Memory B cell (primary cell): ENCODE measurements at places on chromosomes 11 and 22.

DNA sequence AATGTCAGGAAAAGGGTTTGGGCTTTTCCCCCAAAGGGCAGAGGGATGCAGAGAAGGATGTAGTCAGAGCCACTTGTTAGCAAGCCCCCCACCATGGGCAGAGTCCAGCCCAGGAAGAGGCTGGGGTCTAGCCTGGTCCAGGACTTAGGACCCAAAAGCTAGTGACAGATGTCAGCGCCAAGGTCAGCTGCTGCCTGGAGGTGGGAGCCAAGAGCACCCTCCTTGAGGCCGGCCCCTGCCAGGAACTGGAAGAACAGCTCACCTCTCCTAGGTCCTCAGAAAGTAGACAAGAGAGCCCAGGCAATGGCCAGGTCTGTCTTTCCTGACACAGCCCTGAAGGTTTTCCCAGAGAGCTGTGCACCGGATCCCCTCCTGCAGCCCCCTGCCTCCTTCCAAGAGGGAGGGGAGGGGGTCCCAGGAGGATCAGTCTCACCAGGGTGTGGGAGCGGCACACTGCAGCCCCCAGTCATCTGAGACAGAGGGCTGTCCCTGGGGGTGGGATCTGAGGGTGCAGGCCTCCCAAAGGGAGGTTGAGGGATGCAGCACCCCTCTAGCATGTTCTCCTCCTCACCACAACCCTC lies 14.6 kb upstream of the ARHGEF17 start:
- no peak for DNase-seq

GRCh38 chr11:19460718-19461405 lies 220.1 kb upstream of the E2F8 start:
- no peak for DNase-seq

DNA sequence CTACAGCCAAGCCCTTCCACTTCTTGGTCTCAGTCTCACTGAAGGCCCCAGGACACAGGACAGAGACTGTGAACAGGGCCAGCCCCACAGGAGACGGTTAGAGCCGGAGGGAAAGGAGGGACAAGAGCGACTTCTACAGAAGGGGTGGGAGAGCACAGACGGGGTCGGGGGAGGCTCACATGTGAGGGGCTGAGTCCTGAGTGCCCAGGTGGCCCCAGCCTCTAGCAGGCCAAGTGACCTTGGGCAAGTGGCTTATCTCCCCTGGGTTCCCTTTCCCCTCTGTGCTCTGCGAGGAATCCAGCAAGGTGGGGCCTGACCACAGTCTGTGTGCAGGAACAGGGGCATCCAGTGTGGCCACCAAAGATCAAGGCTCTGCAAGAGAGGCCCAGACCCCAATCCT lies 102.6 kb upstream of the LMO1 start:
- DNase-seq, result no peak

- DNase-seq, result no peak
Measured at GRCh38 chr22:38107692-38108515, 2.6 kb downstream of the BAIAP2L2 start.

- no peak for DNase-seq
Measured at GRCh38 chr22:50715250-50715649, 22.8 kb upstream of the ACR start.

DNA sequence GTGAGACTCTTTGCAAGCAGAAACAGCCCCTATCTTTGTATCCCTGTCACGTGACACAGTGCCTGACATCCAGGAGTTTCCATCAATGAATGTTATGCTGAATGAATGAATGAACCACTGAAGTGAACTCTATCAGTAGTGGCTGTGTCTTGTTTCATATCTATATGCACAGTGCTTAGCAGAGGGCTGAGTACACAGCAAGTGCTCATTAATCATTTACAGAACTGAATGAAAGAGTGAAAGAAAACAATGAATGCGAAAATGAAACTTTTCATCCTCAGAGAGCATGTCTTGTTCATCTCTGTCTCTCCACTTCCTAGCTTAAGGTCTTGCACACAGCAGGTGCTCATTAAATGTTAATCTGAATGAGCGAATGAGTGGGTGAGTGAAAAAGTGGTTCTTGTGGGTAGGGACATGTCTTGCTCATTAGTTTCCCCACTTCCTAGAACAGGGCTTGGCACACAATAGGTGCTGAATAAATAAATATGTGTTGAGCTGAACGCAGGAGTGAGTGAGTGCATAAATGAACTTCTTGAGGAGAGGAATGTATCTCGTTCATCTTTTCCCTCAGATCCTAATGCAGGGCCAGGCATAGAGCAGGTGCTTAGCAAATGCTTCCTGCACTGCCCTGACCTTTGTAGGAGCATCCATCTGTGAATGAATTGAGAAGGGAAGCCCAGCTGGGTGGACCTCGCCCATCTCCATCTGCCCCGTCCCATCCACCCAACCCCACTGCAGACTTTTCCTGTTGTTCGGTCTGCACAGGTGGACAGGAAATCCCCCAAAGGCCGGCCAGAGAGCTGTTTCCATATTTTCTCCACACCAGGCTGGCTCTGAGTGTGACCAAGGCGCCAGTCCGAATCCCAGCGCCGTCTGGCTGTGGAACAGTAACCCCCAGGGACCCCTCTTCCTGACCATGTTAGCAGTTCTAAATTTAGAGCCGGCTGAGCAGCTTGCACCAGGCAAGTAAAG lies 113.4 kb upstream of the CRYBB3 start:
- no peak for DNase-seq
